Ammon's horn (tissue), 1 donor: ENCODE measurements at places on chromosomes 6 and 20.

GRCh38 chr6:24620637-24621036, 25.4 kb downstream of the KIAA0319 start:
- no peak for DNase-seq

- peak; percentile 5 for DNase-seq
These were observed 70.2 kb downstream of the CEP57L1 start for GRCh38 chr6:109165392-109165974.

- no peak for DNase-seq
These were observed 21.6 kb downstream of the DUSP22 start for GRCh38 chr6:313917-314316.

DNA sequence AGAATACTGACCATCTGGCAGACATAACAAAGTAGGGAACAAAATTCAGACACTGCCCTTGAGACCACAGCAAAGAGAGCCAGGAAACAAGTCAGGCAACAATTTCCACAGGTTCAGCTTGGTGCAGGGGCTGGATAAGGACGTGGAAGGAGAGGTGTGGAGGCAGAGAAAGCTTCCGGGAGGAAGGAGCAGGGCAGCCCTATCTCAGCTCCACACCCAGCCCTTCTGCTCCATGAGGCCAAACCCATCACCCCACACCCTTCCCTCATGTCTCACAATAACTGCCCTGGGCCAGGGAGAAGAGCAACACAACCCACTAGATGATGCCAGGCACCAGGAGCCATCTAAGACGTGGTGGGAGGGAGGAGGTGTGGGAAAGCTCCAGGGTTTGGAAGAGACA, 5.8 kb downstream of the SNHG17 start:
- no peak for DNase-seq

GRCh38 chr20:35561268-35561667, 19.4 kb downstream of the ERGIC3 start:
- peak; percentile 54 for DNase-seq

DNA sequence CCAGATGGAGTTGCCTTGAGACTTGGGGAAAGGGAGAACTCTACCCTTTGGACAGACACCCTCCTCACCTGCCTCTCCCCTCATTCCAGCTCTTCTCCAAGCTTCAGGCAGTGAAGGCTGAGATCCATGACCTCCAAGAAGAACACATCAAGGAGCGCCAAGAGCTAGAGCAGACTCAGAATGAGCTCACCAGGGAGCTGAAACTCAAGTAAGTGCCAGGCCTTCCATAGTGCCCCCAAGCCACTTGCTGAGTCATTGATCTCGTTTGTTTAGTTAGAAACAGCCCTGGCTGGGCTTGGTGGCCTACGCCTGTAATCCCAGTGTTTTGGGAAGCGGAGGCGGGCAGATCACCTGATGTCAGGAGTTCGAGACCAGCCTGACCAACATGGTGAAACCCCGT, 39.2 kb downstream of the KIF3B start:
- DNase-seq: no peak
